Activated CD4-positive, alpha-beta T cell treated with anti-CD3 and anti-CD28 coated beads, Interleukin-2, amount 50 U/mL, for 16 hours (primary cell): ENCODE measurements at places on chromosomes 2 and 18.

- no peak for DNase-seq
Measured at GRCh38 chr2:190836767-190837166, 43.9 kb upstream of the GLS start.

GRCh38 chr2:160368988-160369930 lies 124.3 kb downstream of the RBMS1 start:
- no peak for DNase-seq

DNA sequence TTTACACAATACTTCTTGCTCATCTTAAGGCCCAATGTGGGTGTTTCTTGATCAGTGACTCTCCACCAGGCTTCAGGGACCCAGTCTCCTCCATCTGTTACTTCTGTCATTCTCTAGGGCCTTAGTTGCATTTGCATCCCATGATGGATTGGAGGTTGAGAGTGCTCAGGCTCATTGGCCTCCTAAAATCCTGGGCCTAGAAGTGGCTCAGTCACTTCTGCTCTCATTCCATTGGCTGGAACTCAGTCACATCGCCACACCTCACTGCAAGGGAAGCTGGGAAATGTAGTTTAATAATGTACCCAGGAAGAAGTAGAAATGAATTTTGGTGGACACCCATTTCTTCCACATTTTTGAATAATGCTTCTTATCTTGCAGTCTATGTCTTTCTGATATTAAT lies 223.5 kb downstream of the HRH4 start:
- no peak for DNase-seq

- DNase-seq: peak; percentile 44
Measured at GRCh38 chr18:5295231-5295920, at the start of gene ZBTB14. ZBTB14 (minus strand) TSS chr18:5295726; CDS start chr18:5293246, 2,480 bp downstream.

GRCh38 chr18:38170845-38171244 lies 605.2 kb upstream of the CELF4 start:
- no peak for DNase-seq

DNA sequence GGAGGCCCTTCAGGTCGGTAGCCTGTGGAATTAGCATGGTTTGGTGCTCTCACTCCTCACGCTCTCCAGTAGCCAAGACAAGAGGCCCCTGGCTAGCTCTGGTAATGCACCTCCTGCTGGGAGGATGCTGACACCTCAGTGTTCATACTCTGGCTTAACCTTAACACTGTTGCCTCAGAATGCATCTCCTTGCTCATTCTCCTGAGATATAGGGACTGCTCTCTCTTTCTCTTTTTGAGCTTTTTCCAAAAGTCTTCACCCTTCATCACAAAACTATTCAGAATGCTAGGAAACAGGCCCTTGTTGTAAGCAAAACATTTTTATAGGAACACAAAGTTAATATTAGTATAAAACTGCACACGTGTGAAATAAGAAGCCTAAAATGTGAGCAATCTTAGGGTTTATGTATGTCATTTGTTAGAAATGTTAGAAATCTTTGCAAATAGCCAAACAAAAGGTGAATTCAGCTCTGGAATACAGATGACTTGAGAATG lies 17.3 kb upstream of the IMPA2 start:
- no peak for DNase-seq

- DNase-seq: no peak
Measured at GRCh38 chr2:97953853-97954252, 41.9 kb downstream of the TMEM131 start.

GRCh38 chr2:227052879-227053278 lies 111.1 kb downstream of the COL4A4 start:
- DNase-seq: no peak

GRCh38 chr2:5076599-5076998 lies 615.6 kb upstream of the SOX11 start:
- DNase-seq: no peak

- DNase-seq: no peak
Measured at GRCh38 chr2:79649531-79649930, 136.7 kb downstream of the CTNNA2 start.

GRCh38 chr2:47274054-47274782 lies 119.1 kb upstream of the STPG4 start:
- DNase-seq: no peak

DNA sequence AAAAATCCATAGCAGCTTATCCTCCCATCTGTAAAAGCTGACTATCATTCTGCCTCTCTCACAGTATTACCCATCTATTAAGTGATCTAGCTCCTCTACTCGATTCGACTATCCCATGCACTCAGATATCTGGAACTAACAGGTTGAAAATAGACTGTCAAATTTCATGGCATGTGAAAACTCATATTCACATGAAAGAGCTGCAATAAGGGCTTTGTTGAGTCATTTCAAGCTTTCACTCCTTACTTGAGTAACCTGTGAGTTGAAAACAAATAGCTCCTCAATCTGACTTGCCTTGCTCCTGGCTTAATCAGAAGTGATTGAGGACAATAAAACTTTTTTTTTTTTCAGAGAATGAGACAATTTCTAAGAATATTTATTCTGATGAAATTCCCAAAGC lies 192.4 kb upstream of the ERBB4 start:
- peak; percentile 69 for DNase-seq

GRCh38 chr2:67137699-67138098 lies 259.4 kb upstream of the ETAA1 start:
- DNase-seq: no peak

DNA sequence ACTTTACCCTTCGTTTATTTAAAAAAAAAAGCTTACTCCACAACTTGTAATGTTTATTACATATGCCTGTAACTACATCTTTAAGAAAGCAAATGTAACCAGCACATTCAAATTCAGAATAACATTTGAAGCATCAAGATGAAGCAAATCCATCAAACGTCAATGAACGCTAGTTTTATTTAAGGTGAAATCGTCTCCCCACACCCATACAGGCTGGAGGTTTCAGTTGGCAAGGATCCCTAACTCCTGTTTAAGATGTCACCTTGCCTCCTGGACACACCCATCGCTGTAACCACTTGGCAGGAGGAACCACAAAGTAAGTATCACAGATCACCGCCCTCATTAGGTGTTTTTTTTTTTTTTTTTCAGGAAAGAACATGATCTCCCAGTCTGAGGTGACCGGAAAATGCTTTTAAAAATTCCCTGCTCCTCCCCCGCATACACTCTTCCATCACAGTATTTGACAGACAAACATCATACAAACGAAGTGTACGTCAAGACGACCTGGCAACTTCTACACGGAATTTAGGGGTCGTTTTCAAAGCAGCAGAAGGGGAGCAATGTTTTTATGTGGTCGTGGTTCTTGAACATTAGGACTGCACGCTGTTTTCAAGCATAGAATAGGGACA lies 19.7 kb upstream of the STPG4 start:
- DNase-seq: peak; percentile 45

GRCh38 chr18:50441501-50441900 lies 66.7 kb downstream of the SKA1 start:
- DNase-seq: no peak

DNA sequence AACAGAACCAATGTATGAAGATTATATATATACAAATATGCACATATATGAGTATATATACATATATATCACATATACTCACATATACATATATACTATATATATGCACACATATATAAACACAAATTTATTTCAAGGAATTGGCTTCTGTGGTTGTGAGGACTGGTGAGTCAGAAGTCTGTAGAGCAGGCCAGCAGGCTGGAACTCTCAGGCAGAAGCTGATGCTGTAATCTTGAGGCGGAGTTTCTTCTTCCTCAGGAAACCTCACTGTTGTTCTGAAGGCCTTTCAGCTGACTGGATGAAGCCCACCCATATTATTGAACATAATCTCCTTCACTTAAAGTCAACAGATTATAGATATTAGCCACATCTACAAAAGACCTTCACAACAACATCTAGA lies 143.9 kb upstream of the CREB1 start:
- DNase-seq: no peak

- DNase-seq: no peak
Measured at GRCh38 chr2:148557844-148558436, 86.6 kb upstream of the EPC2 start.

GRCh38 chr2:45121236-45121927 lies 112.1 kb upstream of the SIX2 start:
- DNase-seq: no peak

DNA sequence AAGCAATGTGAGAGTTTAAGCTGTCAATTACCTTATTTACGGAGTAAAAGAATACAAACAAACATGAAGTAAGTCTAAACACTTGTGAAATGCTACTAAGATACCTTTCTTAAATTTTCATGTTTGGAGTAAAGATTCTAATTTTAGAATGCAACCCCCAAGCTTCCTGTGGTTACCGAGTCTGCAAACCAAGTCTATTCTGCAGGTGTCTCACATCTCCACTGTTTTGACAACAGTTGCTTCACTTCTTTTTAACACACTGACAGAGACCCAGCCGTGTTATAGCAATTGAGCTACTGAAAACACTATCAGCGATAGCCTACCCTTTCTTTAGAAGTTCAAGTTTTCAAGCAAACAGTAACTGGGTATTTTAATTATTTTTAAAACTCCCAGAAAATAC lies 608.3 kb downstream of the ERBB4 start:
- DNase-seq: no peak

DNA sequence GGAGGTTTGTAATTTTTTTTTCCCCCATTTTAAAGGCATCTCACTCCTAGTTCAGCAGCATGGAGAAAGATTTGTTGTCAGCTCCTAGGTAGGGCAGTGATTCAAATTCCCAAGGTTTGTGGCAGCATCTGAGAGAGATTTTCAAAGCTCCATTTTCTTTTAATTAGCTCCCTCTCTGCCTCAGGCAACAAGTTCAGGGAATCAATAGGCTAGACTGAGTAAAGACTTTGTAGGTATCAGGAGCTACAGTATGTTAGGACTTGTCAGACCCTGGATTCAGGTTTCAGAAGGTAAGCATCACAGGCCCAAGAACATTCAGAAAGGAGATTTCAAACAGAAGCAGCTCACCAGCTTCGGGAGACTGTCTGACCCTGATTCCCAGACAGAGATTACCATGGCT lies 273.3 kb upstream of the ERBB4 start:
- no peak for DNase-seq
